Inflammatory macrophage treated with lipopolysaccharide for 4 hours (primary cell): ENCODE measurements at places on chromosomes 3 and 15.

GRCh38 chr3:149004622-149005021, 13.3 kb downstream of the GYG1 start:
- DNase-seq = no peak

DNA sequence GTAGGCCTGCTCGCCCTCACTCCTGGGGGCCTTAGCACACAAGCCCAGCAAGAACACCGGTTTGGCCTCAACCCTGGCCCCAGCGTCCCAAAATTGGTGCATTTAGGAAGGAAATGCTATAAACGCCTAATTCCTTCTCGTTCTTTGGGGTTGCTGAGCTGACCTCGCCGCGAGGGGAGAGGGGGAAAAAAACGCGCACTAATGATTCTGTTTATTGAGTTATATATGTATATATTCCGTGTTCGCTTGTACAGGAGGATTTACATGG, 3.9 kb downstream of the FEZF2 start:
- DNase-seq = no peak

DNA sequence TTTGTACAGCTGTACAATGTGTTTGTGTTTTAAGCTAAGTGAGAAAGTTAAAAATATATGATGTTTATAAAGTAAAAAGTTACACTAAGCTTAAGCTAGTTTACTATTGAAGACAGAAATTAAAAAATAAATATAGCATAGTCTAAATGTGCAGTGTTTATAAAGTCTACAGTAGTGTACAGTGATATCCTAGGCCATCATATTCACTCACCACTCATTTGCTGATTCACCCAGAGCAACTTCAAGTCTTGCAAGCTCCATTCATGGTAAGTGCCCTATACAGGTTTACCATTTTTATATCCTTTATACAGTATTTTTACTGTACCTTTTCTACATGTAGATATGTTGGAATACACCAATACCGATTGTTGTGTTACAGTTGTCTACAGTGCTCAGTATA, 553.2 kb upstream of the TBL1XR1 start:
- DNase-seq = no peak

GRCh38 chr15:66655997-66656396, 46.0 kb upstream of the SMAD6 start:
- no peak for DNase-seq
